ENCODE measurements at places on chromosomes 6 and 20.

GRCh38 chr6:158912655-158913054 lies 87.3 kb downstream of the RSPH3 start:
- DNase-seq = no peak

GRCh38 chr6:34491091-34491430 lies 25.2 kb downstream of the PACSIN1 start:
- no peak for DNase-seq

DNA sequence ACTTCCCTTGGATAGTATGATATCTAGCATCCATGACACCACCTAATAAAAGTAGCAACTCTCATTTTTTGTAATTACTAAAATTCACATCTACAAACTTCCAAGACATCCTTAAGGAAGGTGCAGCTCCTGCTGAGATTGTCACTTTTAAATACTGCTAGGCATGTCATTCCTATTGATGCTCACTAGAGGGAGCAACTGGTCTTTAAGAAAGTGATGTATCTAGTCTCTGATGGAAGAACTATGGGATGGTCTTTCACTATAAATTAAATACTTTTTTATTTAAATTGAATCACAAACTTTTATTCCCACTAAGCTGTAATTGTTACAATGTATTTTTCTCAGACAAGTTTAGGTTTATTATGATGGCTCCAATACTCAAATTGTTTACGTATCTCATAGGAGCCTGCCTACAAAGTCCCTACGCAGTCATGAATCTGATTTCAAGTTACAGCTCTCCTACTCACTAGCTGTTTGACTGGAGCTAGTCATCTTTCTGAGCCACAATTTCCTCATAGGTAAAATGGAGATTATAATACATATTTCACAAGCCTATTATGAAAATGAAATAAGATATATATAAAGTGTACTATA lies 8.1 kb upstream of the TSPYL1 start:
- no peak for DNase-seq

GRCh38 chr6:110147870-110148269 lies 31.6 kb downstream of the WASF1 start:
- DNase-seq = no peak

GRCh38 chr6:27771235-27771634 lies 141.0 kb downstream of the OR2B2 start:
- no peak for DNase-seq

DNA sequence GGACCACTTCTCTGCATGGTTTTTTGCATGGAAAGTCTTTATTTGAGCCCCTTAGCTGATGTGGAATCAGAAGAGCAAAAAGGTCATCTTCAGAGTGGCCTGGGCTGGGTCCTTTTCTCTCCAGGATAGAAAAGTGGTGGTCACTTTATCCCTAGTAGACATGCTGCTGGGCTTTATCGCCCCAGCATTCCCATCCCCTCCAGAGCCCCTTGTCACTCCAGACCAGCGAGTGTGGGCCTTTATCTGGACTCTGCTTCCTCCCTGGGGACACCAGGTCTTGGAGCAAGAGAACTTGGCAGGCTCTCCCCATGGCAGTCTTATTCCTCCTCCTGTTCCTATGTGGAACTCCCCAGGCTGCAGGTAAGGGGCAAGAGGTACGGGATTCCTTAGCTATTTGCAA lies at the start of gene LY6G6F:
Gene LY6G6F (plus strand): TSS at position 268 of the 400 bp plus-strand sequence. CDS start 41 bp downstream, at position 309.
- no peak for DNase-seq

GRCh38 chr20:57195469-57196100 lies 70.9 kb downstream of the BMP7 start:
- no peak for DNase-seq

GRCh38 chr6:89037141-89037900 lies 43.2 kb upstream of the PNRC1 start:
- no peak for DNase-seq

- DNase-seq = no peak
These were observed 9.8 kb downstream of the MUC22 start for GRCh38 chr6:31020057-31020456.

- no peak for DNase-seq
These were observed 115.4 kb downstream of the BCAS1 start for GRCh38 chr20:53954723-53955658.

DNA sequence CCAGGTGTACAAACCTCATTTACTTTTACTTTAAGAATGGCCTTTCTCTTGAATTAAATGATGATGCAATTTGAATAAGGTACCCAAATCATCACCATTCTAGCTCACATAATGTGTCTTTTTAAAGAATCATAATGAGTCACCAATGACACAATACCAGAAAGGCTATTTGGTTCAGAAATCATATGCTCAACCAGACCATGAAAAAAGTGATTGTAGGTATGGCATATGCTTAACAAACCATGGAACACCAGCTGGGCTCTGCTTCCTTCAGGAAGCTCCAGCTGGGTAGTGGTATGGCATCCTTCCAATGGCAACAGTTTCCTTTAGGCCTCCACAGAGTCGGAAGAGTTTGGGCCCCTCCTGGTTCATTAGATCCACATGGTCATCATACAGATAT lies 128.2 kb downstream of the FRK start:
- no peak for DNase-seq

GRCh38 chr20:57212534-57213276 lies 53.7 kb downstream of the BMP7 start:
- DNase-seq = peak; percentile 50
